ENCODE measurements at places on chromosomes 4 and X. TPM values are rescaled to one million over a fixed set of nuclear protein-coding genes. Genes with fewer than 3 reads are reported as not detected.

SPANXC gene
- total RNA-seq: not detected

TCEAL6 gene
- total RNA-seq: not detected

MMGT1 gene
- 17.3 TPM for total RNA-seq

HHIP gene
- total RNA-seq: 3.0 TPM

CDS1 gene
- 0.34 TPM for total RNA-seq

XAGE2 gene
- not detected for total RNA-seq

MAGEA2 gene
- total RNA-seq: not detected

CFAP299 gene
- not detected for total RNA-seq

IQSEC2 gene
- total RNA-seq: 9.4 TPM

TMEM33 gene
- 28.7 TPM for total RNA-seq

NKX6-1 gene
- total RNA-seq: 2.7 TPM

NXF2B gene
- total RNA-seq: not detected

USP26 gene
- not detected for total RNA-seq

MSX1 gene
- total RNA-seq: 0.74 TPM

RTL5 gene
- total RNA-seq: 0.84 TPM

FOXR2 gene
- total RNA-seq: not detected

CLDN2 gene
- not detected for total RNA-seq

SMPX gene
- not detected for total RNA-seq

PF4V1 gene
- total RNA-seq: not detected

ITM2A gene
- total RNA-seq: under 0.01 TPM

KLF8 gene
- 0.59 TPM for total RNA-seq

MAGED4 gene
- 81.3 TPM for total RNA-seq

AFP gene
- 2.5 TPM for total RNA-seq

ETDC gene
- not detected for total RNA-seq

EGFL6 gene
- 0.15 TPM for total RNA-seq

GPR143 gene
- 1.7 TPM for total RNA-seq

UCP1 gene
- not detected for total RNA-seq

HSFX1 gene
- not detected for total RNA-seq

KIF4A gene
- total RNA-seq: 17.7 TPM

TMPRSS11E gene
- not detected for total RNA-seq

CXXC4 gene
- total RNA-seq: 0.17 TPM

MAGEA1 gene
- total RNA-seq: not detected

ZCCHC13 gene
- not detected for total RNA-seq

OR13H1 gene
- total RNA-seq: not detected

TRIM61 gene
- 1.0 TPM for total RNA-seq

ARHGAP36 gene
- total RNA-seq: not detected

SRPX gene
- total RNA-seq: 110 TPM

SERTM2 gene
- total RNA-seq: not detected

SLAIN2 gene
- total RNA-seq: 38.8 TPM

STK32B gene
- total RNA-seq: 0.59 TPM

TLR3 gene
- 1.0 TPM for total RNA-seq

EDA gene
- 0.34 TPM for total RNA-seq

XAGE1A gene
- not detected for total RNA-seq

APLN gene
- total RNA-seq: 0.34 TPM
